ENCODE measurements at places on chromosomes 3 and 15.

- DNase-seq = no peak
Observed at GRCh38 chr3:155270485-155271342, 22.8 kb downstream of the STRIT1 start.

- peak; percentile 69 for DNase-seq
Observed at GRCh38 chr15:81897057-81897677, 148.7 kb downstream of the MEX3B start.

DNA sequence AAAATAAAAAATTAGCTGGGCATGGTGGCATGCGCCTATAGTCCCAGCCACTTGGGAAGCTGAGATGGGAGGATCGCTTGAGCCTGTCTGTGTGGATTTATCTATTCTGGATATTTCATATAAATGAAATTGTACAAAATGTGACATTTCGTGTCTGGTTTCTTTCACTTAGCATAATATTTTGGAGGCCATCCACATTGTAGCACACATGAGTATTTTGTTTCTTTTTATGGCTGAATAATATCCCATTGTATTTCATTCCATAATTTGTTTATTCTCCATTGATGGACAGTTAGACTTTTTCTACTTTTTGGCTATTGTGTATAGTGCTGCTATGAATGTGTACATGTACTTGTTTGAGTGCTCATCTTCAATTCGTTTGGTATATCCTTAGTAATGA, 52.9 kb upstream of the DYNC1LI1 start:
- DNase-seq = no peak

DNA sequence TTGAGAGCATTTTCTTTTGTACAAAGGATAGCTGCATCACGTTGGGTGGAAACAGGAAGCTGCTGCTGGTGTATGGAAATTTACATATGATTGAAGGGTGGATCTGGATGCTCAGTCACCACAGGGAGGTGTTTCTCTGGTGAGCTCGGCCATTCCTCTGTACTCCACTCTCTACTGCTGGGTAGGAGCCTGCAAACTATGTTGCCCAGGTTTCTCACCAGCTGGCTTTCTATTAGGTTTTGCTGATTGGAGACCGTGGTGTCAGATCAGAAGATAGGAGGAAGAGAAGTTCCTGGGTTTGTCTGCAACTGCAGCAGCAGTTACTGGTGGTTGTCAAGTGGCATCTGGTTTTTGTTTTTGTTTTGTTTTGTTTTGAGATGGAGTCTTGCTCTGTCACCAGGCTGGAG, 61.7 kb downstream of the TAMM41 start:
- DNase-seq = no peak

GRCh38 chr3:69998759-69999139, 784 bp upstream of the SAMMSON start:
- no peak for DNase-seq

DNA sequence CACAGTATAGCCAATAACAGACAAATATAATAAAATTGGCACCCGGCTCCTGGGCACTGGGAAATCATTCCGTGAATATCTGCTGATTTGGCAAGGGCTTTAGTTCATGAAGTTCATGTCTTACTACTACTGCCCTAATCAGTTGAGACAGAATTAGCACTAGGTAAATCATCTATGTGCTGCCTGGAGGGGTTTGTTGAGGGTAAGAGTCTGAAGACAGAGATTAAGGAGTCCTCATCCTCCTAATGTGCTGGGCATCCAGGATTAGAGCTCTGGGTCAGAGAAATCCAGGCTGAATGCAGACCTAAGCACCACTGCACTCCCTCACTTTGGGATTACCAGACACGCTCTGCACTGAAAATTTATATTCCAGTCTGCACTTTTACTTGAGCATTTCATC, 2.0 kb downstream of the SAMD7 start:
- DNase-seq = no peak

- DNase-seq = no peak
Observed at GRCh38 chr3:29697989-29698388, 417.1 kb downstream of the RBMS3 start.

DNA sequence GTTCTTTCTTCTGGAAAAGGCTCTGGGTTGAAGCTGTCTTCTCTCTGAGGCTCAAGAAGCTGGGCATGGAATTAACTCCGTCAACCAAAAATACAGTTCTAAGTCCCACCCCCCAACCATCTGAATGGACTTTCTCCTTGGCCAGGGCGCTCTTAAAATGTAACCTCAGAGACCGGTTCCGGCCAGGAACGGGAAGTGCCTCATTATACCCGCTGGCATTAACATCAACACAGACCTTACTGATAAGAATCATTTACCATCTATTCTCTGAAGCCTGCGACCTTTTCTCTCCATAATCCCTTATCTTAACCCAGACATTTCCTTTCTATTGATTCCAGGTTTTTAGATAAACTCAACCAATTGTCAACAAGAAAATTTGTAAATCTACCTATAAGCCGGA, 64.7 kb downstream of the ATP1B3 start:
- DNase-seq = peak; percentile 40

- DNase-seq = peak; percentile 36
Observed at GRCh38 chr3:134033315-134033996, 3.7 kb upstream of the SLCO2A1 start.

DNA sequence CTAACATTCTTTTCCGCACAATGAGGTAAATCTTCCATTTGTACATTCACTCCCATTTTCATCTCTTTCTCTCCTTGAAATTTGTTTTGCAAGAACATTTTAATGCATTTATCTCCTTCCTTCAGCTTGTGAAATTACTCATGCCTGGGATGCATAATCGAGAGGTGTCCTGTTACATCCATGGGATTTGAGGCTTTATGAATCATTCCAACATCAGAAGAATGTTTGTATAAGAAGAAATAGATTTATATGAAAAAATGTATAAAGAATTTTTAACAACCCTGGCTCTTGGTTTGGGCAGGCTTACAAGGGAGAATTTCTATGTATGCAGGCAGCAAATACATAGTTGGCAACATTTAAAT, 93.2 kb upstream of the MBNL1 start:
- DNase-seq = no peak

DNA sequence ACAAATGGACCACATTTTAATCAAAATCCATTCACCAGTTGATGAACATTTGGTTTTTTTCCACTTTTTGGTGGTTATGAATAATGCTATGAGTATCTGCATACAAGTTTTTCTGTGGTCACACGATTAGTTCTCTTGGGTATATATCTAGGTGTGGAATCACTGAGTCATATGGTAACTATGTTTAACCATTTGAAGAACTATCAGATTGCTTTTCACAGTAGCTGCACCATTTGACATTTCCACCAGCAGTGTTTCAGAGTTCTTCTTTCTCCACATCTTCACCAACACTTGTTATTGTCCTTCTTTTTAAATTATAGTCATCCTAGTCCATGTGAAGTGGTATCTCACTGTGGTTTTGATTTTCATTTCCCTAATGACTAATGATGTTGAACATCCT, 33.3 kb upstream of the ATG7 start:
- no peak for DNase-seq

GRCh38 chr3:186220365-186220764, 111.5 kb upstream of the ETV5 start:
- no peak for DNase-seq

- DNase-seq = no peak
Observed at GRCh38 chr3:193819117-193820010, 226.4 kb downstream of the OPA1 start.

DNA sequence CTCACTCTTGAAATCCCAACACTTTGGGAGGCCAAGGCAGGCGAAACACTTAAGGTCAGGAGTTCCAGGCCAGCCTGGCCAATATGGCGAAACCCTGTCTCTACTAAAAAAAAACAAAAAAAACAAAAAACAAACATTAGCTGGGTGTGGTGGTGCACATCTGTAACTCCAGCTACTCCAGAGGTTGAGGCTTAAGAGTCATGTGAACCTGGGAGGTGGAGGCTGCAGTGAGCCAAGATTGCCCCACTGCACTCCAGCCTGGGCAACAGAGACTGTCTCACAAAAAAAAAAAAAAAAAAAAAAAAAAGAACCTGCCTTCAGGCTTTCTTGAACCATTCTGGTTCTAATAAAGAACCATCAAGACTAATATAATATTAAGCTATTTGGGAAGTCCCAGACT, 16.5 kb downstream of the ARPP19 start:
- DNase-seq = no peak

- DNase-seq = no peak
Observed at GRCh38 chr15:39459548-39459947, 121.3 kb upstream of the THBS1 start.

DNA sequence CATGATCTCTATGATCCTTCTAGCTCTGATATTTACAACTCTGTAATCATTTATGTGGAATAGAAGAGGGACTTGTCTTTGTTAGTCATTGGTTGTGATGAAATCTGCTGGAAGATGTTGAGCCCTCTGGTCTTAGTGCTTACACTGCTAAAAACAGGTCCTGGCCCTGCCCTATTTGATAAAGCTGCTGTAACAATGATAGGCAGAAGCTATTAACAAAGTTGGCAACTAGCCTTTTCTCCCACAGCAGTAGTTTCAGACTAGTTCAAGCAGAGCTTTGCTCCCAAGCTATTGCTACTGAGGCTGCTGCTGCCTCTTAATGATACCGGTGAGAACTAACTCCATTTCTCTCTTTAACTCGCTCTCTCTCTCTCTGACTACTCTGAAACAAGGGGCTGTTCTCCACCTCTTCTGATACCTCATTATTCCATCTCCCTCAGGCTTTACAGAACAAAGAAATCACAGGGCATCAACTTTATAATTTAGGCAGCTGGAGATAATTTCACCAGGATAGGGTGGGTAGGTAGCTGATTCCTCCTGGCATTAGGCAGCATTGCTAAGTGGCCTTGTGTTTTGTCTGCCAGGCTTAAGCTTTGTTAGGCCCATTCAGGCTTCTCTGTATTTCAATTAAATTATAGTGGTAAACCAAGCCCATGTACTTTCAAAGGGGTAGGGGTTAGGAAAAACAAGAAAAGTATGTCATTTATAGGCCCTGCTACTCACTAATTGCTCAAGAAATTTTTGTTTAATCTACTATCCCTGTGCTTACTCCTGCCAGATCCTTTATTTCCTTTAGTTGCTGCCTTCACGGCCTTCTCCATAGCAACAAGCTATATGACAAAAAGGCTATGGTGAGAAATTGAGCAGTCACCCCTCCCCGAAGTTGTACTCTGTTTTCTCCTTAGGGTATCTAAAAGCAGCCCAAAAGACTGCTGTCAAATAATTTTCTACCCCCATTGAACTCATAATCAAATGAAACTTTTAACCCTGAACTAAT, 139.6 kb downstream of the RBPMS2 start:
- DNase-seq = peak; percentile 68

DNA sequence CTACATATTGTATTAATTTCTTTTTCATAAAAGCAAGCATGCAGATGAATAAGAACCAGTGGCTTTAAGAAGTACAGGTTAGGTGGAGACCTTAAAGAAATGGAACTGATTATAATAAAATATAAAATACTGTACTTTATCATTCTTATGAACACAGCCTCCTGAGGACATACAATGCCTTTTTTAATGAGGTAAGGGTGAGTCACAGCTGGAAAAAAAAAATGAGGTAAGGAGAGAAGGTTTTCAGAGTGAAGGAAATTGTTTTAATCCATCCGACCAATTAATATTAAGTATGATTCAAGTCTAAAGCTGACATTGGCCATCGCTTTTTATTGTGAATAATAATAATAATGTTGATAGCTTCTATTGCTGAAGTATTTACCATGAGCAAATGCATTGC, 170.3 kb upstream of the SOX2 start:
- no peak for DNase-seq

GRCh38 chr3:172595664-172596393, 72.6 kb upstream of the TNFSF10 start:
- no peak for DNase-seq

- peak; percentile 66 for DNase-seq
Observed at GRCh38 chr3:51340013-51340829, 44.9 kb upstream of the MANF start.

GRCh38 chr15:66394915-66395314, 8.2 kb downstream of the MAP2K1 start:
- DNase-seq = no peak

- no peak for DNase-seq
Observed at GRCh38 chr3:129410971-129411370, 17.5 kb downstream of the EFCAB12 start.

DNA sequence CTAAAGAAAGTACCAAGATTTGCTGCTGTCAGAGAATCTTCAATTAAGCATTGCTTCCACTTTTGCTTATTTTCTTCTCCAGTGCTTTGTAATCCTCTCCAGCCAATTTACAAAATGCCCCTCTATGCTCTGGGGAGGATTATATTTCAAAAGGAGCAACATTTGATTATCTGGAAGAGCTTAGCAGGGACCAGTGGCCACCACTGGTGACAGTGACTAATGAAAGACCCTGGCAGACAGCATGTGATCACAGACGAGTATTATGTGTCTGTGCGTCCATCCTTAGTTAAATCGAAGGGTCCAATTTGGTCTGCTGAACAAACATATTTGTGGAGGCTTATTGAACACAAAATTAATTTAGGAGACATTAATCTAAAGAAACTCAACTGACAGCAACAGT, 152.6 kb downstream of the ZNF621 start:
- no peak for DNase-seq

GRCh38 chr3:46978985-46979944, at the start of gene NBEAL2:
NBEAL2 (plus strand) TSS chr3:46979666; CDS start chr3:46979862, 196 bp downstream.
- peak; percentile 98 for DNase-seq

DNA sequence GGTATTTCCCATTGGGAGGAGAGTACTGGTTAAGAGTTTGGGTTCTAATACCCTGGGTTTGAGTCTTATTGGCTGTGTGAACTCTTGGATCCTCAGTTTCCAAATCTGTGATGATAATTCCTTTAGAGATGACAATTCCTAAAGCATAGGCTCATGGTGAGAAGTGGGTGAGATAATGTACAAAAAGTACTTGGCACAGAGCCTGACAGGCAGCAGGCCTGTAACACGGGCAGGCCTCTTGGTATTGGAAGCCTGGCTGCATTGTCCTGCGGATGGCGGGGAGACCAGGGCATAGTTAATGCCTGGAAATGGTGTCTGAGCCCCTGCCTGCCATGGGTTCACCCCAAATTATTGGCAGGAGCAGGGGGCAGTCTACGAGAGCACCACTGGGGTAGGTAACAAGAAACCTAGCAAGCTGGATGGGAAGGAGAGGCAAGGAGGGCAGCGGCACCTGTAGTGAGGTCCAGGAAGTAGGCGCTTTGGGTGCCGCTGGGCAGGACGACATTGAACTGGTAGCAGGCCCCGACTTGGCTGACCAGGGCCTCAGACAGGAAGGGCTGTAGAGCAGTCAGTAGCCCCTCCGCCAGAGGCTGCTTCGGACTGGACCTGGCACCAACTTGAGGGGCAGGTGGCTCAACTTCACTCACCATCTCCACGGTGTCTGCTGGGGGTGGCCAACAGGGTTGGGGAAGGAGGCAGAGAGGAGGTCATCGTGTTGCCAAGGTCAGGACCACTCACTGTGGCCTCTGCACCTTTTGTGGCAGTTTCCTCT, 7.7 kb downstream of the STOML1 start:
- DNase-seq = peak; percentile 66

- DNase-seq = no peak
Observed at GRCh38 chr3:141471160-141471559, 15.7 kb upstream of the RASA2 start.

- no peak for DNase-seq
Observed at GRCh38 chr15:79329171-79329611, 18.3 kb downstream of the TMED3 start.

DNA sequence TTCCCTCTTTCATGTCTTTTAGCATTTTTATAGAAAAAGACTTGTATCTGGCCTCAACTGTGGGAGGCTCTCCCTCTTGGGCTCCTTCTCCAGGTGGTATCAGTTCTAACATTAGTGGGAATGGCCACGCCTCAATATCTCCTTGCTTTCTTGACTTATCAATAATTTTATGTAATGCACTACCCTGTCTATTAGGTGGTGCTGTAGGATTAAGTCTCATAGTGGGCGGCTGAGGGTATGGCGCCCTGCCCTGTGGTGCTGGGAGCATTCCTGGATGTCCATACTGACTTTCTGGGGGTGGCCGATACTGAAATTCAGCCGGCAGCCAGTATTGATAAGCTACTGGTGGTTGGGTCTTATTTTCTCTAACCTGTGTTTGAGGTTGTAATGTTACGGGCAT, 8.7 kb upstream of the RPUSD3 start:
- DNase-seq = no peak
